ENCODE measurements at places on chromosomes 7 and 10.

DNA sequence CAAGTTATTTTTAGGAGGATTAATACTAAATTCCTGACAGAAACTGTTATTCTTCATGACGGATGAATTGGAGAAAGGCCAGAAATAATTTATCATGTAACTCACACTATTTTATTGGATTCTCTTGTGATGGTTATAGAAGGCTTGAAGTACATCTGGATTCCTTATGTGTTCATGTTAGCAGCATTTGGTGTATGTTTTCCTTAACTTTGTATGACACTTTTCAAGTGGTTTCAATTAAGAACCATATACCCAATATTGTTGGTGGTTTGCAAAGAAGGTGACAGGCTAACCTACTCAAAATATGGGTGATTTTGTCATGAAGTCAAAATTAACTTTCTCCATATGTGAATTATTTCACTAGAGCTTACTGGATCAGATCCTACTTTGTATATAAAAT, 532.2 kb upstream of the CNTNAP2 start:
- DNase-seq = no peak

DNA sequence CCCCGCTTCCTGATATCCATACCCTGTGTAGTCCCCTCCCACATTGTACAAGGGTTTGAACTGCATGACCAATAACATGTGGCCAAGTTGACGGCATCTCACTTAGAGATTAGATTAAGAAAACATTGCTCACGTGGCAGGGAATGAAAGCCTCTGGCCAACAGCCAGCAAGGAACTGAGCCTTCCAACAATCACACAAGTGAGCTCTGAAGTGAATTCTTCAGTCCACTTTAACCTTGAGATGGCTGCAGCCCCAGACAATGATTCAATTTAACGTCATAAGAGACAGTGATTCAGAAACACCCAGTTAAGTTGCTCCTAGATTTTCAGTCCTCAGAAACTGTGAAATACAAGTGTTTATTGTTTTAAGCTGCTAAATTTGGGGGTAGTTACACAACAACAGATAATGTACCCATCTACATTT, 165.9 kb upstream of the PLXNA4 start:
- peak; percentile 91 for DNase-seq

GRCh38 chr7:151060416-151061212, 1.2 kb downstream of the SLC4A2 start:
- DNase-seq = no peak

DNA sequence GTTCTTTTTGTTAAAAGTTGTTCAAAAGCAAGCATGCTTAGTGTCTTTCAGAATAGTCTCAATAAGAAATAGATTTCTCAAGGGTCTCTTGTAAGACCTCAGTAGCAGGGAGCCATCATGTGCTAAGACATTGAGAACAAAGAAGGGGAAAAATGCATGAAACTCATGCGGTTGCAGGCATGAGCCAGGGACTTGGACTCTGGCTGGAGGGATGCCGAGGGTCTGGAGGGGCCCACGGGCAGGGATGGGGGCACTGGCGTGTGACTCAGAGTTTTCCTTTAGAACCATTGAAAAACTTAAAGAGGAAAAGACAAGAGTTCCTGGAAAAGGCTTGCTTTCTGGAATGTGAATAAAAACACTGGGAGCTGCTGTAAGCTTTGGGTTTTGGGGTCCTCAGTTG, 253.3 kb downstream of the CCDC3 start:
- no peak for DNase-seq

- no peak for DNase-seq
These were observed 29.9 kb downstream of the BMPR1A start for GRCh38 chr10:86786368-86786767.

DNA sequence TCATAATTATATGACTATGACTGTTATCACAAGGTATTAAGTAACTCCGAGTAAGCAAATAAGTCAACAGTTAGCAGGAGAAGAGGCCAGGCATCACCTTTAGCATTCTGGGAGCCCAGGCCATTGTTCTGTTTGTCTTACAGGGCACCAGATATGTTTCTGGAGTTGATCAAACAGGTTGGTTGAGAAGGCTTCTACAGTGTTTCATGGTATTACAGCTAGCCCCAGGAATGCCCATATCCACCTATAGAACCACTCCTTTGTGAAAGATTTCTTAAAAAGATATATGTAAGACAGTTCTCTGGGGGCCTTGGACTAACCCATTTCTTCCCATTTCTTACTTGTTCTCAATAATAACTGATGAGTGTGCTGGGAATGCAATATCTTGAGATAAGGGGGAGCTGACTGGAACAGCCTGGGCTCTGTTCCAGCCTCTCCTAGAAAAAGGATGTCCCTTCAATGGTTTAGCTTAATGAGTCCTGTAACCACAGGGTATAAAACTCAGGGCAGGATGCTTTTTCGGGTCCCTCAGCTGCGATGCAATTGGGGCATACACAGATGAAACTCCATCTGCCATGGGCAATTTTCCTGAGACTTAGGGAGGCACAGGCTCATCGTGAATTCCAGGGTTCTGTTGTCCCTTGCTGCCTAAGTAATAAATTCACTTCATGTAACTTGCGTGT, 286.4 kb downstream of the BAMBI start:
- DNase-seq = no peak

DNA sequence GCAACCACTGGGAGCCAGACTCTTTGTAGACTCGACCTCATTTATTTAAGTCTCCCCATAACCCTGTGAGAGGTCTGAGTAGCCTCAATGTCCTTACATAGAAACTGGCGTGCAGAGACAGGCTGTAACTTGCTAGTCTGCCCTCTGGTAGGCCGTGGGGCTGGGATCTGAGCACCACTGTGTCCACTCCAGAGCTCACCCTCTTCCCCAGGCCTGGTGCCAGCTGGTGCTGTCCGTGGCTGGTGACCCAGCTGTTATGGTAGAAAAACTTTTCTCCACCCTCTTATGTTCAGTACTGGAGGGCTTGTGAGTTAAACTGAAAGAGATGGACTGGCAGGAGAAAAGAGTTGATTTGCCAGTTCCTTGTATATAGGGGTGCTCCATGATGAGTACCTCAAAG, 41.9 kb downstream of the ADAMTS14 start:
- DNase-seq = no peak

GRCh38 chr7:26681819-26682418, 182.5 kb downstream of the SKAP2 start:
- DNase-seq = no peak

- DNase-seq = no peak
These were observed 68.4 kb downstream of the PTEN start for GRCh38 chr10:87931836-87932230.

DNA sequence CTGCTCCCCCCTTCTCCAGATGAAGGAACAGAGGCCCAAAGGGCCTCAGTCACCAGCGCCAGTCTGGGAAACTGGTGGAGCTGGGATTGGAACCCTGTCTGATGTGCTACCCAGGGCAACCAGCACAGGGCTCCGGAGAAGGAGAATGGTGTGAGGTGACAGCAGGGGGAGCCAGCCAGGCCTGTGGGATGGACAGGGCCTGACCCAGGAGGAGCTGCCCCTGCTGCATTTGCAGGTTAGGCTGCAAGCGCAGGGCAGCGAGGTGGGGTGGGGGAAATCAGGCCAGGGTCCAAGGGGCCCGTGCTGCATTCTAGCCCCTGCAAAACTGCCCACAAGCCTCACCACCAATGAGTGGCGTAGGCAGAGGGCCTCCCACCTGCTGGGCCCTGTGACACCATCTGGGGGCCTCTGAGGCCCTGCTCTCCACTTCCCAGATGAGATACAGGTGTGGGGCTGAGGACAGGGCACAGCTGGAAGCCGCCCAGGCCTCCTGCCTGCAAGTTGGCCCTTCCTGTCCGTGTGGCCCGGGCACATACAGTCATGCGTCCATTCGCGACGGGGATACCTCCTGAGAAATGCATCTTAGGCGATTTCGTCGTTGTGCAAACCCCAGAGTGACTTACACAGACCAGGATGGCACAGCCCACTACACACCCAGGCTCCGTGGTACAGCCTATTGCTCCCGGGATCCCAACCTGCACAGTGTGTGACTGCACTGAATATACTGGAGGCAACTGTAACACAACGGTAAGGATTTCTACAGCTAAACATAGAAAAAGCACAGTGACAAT, 45.3 kb downstream of the RASGEF1A start:
- no peak for DNase-seq

- no peak for DNase-seq
These were observed 3.7 kb upstream of the IL2RA start for GRCh38 chr10:6065835-6066234.

- DNase-seq = no peak
These were observed 19.7 kb downstream of the DOCK1 start for GRCh38 chr10:126924915-126925300.

GRCh38 chr7:83599131-83599530, 49.8 kb downstream of the SEMA3E start:
- peak; percentile 19 for DNase-seq

DNA sequence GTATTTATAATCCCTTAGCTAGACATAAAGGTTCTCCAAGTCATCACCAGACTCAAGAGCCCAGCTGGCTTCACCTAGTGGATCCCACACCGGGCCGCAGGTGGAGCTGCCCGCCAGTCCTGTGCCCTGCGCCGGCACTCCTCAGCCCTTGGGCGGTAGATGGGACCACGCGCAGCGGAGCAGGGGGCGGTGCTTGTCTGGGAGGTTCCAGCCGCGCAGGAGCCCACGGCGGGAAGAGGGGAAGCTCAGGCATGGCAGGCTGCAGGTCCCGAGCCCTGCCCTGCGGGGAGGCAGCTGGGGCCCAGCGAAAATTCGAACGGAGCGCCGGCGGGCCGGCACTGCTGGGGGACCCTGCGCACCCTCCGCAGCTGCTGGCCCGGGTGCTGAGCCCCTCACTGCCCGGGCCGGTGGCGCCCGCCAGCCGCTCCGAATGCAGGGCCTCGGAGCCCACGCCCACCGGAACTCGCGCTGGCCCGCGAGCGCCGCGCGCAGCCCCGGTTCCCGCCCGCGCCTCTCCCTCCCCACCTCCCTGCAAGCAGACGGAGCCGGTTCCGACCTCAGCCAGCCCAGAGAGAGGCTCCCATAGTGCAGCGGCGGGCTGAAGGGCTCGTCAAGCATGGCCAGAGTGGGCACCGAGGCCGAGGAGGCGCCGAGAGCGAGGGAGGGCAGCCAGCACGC, 675.6 kb downstream of the REEP3 start:
- DNase-seq = no peak

GRCh38 chr10:36578306-36578705, 547.1 kb upstream of the ANKRD30A start:
- DNase-seq = peak; percentile 36

GRCh38 chr7:98470485-98471240, 69.8 kb upstream of the BAIAP2L1 start:
- DNase-seq = no peak

GRCh38 chr10:11301571-11302111, 284.0 kb downstream of the CELF2 start:
- no peak for DNase-seq

GRCh38 chr7:50824882-50825281, 42.2 kb upstream of the GRB10 start:
- DNase-seq = no peak

GRCh38 chr7:128104108-128104742, 73.0 kb upstream of the LRRC4 start:
- DNase-seq = peak; percentile 21

DNA sequence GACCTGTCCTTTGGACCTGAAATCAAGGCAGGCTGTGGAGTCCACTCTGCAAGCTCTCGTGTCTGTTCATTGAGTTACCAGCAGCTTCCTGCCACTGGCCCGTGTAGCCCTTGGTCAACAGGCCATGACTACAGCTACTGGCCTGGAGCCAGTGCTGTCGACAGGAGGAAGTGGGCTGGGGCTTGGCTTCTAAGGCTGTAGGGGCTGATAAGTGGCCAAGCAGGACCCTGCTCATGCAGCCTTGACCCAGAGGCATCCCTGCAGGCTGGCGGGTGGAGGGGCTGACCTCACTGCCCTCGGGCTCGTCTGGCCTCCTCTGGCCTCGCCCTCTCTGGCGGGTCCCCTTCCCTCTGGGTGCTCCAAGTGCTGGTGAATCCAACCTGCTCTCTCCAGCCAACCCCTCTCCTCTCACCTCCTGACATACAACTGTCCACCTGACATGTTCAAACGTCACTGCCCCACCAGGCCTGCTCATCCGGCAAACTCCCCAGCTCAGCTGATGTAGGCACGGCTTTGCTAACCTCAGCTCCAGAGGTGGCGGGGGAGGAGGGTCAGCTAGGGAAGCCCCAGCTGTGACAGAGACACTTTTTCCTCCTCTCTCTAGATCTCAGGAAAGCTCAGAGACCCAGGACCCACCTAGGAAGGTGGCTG, 188.6 kb upstream of the LYZL2 start:
- DNase-seq = no peak

DNA sequence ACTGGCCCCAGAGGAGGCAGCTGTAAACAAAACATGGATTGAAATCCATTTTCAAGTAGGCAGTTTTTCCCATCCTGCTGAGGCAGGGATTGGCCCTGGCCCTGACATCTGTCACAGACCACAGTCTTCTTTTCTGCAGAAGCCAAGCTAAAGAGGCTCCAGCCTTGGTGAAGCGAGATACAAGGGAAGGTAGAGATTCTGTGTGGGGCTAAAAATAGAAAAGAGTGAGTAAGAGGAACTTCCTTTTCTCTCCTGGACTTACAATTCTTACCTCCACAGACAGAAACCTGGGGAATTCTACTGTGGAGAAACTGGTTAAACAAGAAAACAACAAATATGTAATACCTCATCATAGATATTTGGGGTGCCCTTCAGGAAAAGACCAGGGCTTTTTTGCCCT, 624.8 kb upstream of the FZD8 start:
- DNase-seq = no peak

GRCh38 chr7:116731023-116731395, 59.0 kb downstream of the MET start:
- no peak for DNase-seq

GRCh38 chr10:1109795-1110673, 53.8 kb downstream of the WDR37 start:
- DNase-seq = peak; percentile 48

Data from skeletal muscle cell (primary cell).